Activated effector memory CD4-positive, alpha-beta T cell treated with anti-CD3 and anti-CD28 coated beads, Interleukin-2, amount 50 U/mL, for 16 hours (primary cell): ENCODE measurements at places on chromosomes 1 and 21.

GRCh38 chr1:111654839-111655238 is 35.2 kb downstream of the RAP1A start:
- DNase-seq, result no peak

- peak; percentile 66 for DNase-seq
Measured at GRCh38 chr1:212256369-212256768, 28.8 kb upstream of the PPP2R5A start.

- DNase-seq, result peak; percentile 86
Measured at GRCh38 chr1:212606395-212607205, 2.0 kb upstream of the ATF3 start.

- DNase-seq, result no peak
Measured at GRCh38 chr1:206593351-206593925, 18.8 kb downstream of the EIF2D start.

- DNase-seq, result no peak
Measured at GRCh38 chr1:7501723-7502603, 269.1 kb upstream of the VAMP3 start.

DNA sequence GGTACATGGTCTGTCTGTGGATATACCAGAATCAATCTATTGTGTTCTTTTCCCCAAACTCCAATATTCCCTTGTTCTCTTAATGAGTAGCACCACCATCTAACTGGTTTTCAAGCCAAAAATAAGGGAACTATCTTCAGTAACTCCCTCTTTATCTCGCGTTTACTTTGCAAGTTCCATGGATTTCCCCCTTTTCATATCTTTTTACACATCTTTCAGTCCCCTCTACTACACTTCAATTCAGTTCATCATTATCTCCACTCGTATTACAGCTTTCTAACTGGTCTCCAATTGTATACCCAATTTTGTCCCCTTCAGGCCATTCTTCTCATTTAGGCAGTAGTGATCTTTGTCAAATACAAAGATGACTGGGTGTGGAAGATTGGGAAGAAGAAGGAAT is 4.1 kb upstream of the TMCO1 start:
- no peak for DNase-seq

DNA sequence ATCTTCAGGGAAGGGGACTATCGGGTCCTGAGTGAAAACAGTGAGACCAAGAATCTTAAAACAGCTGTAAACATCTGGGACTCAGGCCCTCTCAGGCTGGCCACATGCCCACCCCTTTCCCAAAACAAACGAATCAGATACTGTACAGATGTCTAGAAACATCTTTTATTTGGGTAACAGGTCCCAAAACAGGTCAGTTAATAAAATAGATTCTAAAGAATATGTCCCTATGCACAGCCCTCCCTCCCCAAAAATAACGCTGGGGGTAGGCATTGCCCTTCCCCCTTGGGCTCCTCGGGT is 499 bp upstream of the CRTC2 start:
- DNase-seq, result no peak

- peak; percentile 50 for DNase-seq
Measured at GRCh38 chr21:45294509-45295291, 7.0 kb upstream of the POFUT2 start.

GRCh38 chr21:10639123-10639522 is 117.7 kb downstream of the TPTE start:
- no peak for DNase-seq

DNA sequence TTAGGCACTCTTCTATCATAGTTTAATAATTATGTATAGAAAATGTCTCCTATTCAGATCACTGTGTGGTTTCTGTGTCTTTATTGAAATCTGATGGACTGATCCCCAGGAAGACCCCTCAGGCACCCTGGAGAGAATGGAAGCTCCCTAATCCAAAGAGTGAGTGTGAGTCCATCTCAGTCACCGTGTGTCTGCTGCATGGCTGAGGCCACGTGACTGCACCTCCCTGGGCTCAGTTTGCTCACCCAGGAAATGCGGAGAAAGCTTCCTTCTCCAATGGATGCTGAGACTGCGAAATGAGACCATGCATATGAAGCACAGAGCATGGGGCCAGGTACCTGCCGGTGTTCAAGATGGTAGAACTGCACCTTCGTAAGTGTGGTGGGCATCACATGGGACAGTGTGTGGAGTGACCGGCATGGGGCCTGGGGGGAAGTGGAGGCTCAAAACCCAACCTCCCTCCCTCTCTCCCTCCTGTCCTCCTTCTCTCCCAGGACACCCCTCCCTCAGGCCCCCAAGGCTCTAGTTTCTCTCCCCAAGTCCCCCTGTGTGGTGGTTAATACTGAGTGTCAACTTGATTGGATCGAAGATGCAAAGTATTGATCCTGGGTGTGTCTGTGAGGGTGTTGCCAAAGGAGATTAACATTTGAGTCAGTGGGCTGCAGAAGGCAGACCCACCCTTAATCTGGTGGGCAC is 557.5 kb downstream of the PTPRU start:
- DNase-seq, result no peak

- DNase-seq, result no peak
Measured at GRCh38 chr1:116988248-116988647, 13.3 kb upstream of the CD101 start.

- DNase-seq, result no peak
Measured at GRCh38 chr1:47919113-47919833, 77.9 kb downstream of the TRABD2B start.

- DNase-seq, result no peak
Measured at GRCh38 chr1:107991371-107992066, 26.5 kb upstream of the VAV3 start.

GRCh38 chr1:165114889-165115285 is 241.6 kb downstream of the LMX1A start:
- no peak for DNase-seq

- no peak for DNase-seq
Measured at GRCh38 chr1:77416692-77417450, 135.1 kb downstream of the AK5 start.

GRCh38 chr21:31592963-31593560 is 66.4 kb upstream of the SOD1 start:
- DNase-seq, result no peak

DNA sequence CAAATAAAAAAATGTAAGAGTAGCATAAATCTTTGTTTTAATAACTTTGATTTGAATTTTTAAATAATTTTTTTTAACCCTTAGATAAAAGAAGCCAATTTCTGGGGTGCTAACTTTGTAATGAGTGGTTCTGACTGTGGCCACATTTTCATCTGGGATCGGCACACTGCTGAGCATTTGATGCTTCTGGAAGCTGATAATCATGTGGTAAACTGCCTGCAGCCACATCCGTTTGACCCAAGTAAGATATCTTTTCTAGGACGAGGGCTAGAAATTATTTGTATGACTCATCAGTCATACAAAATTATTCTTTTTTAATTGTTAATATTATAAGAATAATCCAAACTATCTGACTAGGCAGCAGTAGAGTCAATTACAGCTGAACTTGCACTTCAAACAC is 71.2 kb downstream of the GPR161 start:
- DNase-seq, result no peak

GRCh38 chr1:175866776-175867175 is 123.4 kb upstream of the TNR start:
- DNase-seq, result no peak

DNA sequence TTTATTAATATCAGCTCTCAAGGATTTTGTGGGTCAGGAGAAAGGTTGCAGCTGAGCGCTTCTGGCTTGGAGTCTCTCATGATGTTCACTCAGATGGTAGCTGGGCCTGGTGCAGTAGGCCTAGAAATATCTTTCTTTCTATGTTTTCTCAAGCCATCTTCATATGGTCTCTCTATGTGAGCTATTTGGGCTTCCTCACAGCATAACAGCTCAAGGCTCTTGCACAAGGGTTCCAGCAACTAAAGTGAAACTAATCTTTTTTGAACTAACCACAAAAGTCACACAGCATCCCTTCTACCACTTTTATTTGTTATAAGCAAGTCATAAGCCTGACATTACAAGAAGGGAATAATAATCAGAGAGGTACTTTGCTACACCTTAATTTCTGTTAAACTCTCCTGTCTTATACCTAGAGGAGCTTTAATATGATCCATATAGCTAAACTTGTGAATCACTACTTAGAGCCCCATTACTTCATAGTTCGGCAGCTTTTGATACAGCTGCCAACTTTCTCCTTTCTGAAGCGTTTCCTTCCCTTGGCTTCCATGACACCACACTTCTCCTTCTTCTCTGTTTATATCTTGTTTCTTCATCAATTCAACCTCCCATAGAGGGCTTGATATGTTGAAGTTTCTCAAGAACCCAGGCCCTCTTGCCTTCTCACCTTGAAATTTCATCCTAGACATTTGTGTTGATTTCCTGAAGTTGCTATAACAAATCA is 720.2 kb downstream of the LTN1 start:
- no peak for DNase-seq

DNA sequence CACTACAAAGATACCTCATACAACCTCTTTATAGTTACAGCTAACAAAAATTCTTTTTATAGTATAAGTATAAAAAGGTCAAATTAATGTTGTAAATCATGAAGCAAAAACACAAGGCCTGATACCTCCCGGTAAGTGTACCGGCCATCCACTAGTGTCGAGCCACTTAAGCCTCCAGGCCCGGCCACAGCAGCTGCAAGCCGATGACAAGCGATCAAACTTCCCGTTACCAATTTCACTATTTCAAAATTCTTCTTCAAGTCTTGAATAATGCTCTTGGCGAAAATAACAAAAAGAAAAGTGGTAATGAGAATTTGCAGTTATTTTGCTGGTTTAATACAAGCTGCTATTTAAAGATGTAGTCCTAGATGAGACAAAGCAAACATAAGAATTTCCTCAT is 67.6 kb downstream of the USP24 start:
- no peak for DNase-seq

DNA sequence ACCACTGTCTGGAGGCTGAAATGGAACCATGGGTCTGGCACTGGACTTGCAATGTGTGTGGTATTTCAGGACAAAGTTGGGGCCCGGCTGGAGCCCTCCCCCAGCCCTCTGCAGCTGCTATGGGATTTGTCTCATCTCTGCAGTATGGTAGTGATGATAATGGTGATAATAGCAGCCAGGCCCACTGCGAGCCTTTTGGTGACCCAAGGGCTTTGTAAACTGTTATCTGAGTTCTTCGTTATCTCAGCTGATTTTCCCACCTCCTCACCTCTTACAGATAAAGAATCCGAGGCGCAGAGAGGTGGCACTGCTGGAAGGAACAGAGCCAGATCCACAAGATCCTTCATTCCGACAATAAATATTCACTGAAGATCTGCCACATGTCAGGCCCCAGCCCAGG is 11.7 kb upstream of the WNT4 start:
- no peak for DNase-seq

DNA sequence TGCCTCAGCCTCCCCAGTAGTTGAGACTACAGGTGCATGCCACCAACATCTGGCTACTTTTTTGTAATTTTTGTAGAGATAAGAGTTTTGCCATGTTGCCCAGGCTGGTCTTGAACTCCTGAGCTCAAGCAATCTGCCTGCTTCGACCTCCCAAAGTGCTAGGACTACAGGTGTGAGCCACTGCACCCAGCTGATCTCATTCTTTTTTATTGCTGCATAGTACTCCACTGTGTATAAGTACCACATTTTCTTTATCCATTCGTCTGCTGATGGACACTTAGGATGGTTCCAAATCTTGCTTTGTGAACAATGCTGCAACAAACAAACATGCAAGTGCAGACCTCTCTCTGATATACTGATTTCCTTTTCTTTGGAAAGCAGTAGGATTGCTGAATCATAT is 59.5 kb downstream of the UROD start:
- DNase-seq, result no peak

- DNase-seq, result no peak
Measured at GRCh38 chr1:16617778-16618580, 4.6 kb upstream of the NBPF1 start.

DNA sequence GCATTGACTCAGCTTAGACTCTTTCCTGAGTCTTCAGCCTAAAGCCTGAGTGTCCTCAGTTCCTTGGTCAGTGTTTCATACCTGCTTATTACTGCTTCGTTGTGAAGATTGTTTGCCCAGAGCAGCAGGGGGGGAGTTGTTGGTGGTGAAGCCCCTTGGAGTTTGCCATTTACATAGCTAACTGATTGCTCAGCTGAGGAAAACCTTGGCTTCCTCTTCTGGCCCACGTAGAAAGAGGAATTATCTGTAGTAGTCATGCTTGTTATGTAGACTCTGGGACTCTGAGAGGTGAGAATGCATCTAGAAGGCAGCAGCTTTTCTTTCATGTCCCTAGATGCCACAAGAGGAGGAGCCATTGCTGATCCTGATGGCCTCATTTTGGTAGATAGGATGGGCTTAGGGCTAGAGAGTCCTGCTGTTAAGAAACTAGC is 125.9 kb downstream of the MAST2 start:
- no peak for DNase-seq

- DNase-seq, result no peak
Measured at GRCh38 chr21:39036581-39036980, 146.7 kb downstream of the PSMG1 start.
